ENCODE measurements at places on chromosomes 2 and 18.

- DNase-seq: no peak
These were observed at the start of gene EMILIN2 for GRCh38 chr18:2846636-2847316. Gene EMILIN2 (plus strand): TSS chr18:2847006. CDS start chr18:2847189, 183 bp downstream.

- no peak for DNase-seq
These were observed 34.3 kb downstream of the NETO1 start for GRCh38 chr18:72833471-72833870.

DNA sequence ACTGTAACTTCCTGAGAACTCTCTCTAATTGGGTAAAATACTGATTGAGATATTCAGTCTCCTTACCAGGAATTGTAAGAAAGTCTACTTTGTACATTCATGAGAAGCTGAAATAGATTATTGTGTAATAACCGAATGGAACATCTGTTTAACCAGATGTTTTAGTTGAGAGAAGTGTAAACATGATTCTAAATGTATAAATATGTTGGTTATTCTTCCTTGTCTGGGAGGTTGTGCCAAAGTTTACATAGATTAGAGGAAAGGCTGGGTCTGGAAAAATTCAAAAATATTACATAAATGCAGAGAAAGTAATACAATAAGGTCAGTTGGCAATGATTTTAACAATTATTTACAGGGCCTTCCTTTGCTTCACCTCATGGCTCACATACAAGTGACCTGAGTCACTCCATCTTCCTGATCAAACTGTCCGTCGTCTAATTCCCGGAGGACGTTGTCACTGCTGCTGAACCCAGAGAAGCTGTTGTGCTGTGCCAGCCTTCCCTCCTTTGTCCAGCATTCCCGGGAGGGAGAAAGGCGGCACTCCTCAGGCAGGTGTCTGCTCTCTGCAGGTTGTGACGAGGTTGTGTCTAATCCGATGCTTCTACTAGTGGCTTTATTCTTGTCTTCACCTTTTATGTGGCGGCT is 55.9 kb downstream of the MOB4 start:
- no peak for DNase-seq

GRCh38 chr2:178450524-178450773 is 526 bp downstream of the PRKRA start:
- no peak for DNase-seq

Data from NCI-H69 (cell line).